ENCODE measurements at places on chromosomes 7 and 10.

DNA sequence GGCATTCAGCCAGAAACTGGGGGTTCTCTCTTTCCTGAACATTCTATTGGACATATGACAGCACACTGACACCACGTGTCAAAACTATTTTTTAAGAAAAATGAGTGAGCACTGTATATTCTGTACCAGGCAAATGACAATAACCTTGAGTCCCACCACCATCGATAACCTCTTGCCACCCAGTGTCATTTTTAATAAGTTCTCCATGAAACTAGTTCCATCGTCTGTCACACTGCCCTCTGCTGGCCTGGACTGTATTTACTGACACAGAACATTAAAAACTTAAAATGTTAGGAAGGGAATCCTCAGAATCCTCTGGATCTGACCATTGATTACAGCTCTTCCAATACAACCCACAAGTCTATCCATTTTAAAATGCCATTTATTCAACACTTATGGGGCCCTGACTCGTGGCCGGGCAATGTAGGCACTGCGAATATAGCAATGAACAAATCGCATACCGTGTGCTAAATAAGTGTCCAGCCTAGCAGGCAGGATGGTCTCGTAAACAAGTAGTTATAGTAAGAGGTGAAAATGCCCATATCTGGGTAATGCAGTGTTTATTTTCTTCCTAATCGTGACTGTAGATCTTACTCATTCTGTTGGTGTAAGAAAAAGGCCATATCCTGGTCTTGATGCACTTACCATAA, 35.9 kb upstream of the CACNB2 start:
- peak; percentile 14 for DNase-seq

GRCh38 chr7:126362746-126363145, 890.0 kb downstream of the GRM8 start:
- no peak for DNase-seq

GRCh38 chr7:30888747-30889146, 22.9 kb upstream of the AQP1 start:
- DNase-seq: peak; percentile 75

GRCh38 chr7:140190588-140190987, 13.8 kb upstream of the KDM7A start:
- no peak for DNase-seq

GRCh38 chr7:121447911-121448300, 51.8 kb upstream of the FAM3C start:
- DNase-seq: no peak

- peak; percentile 50 for DNase-seq
Measured at GRCh38 chr10:77582710-77583115, 54.9 kb downstream of the KCNMA1 start.

DNA sequence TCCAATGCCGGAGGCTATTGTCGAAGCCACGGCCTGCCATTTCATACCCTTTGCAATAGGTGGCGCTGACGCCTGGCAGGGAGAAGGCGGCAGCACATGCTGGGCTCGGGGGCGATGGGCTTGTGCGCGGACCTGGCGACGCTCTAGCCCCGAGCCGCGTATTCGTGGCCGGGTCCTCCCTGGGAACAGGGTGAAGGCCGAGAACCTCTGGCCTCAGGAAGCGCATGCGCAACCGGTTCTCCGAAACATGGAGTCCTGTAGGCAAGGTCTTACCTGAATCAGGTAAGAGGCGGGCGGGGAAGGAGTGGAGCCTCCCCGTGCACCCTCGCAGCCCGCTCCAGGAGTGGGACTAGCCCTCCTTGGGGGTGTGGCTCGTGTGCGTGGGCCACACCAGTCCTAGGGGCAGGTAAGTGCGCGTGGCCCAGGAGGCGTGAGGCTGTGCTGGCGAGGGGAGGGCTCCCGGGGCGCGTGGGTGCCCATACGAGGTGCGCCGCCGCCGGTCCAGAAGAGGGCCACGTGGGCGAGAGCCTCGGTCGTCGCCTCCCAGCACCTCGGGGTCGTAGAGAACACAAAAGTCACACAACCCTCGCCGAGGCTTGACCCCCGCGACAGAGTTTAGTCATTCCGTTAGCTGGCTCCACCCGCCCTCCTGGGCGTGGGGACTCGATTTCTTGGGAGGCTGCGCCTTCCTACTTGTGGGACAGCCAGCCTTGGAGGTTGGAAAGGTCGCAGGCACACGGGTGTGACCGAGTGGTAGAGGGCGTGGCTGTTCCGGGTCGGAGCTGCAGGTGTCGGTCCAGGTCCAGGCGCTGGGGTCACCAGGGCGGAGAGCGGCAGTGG, 5.6 kb upstream of the MEST start:
- DNase-seq: no peak

- DNase-seq: peak; percentile 55
Measured at GRCh38 chr10:30454744-30455510, 20.9 kb downstream of the MAP3K8 start.

- DNase-seq: no peak
Measured at GRCh38 chr10:70070834-70071233, 18.2 kb downstream of the MACROH2A2 start.

DNA sequence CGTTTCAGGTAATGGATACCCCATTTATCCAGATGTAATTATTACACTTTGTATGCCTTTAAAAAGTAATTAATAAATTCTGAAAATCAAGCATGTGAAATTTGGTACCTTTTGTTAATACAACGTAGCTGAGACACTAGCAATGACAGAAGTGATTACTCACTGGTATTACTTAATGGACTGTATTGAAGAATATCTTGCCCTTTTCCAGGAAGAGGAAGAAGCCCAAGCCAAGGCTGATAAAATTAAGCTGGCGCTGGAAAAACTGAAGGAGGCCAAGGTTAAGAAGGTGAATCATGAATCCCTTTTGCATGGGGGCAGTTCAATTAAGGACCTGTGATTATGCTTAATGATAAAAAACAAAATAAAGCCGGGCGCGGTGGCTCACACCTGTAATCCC, 64.8 kb downstream of the APBB1IP start:
- DNase-seq: no peak

- DNase-seq: no peak
Measured at GRCh38 chr10:103153302-103154197, 39.5 kb downstream of the NT5C2 start.

- DNase-seq: peak; percentile 74
Measured at GRCh38 chr10:110500515-110500905, 2.8 kb downstream of the DUSP5 start.

DNA sequence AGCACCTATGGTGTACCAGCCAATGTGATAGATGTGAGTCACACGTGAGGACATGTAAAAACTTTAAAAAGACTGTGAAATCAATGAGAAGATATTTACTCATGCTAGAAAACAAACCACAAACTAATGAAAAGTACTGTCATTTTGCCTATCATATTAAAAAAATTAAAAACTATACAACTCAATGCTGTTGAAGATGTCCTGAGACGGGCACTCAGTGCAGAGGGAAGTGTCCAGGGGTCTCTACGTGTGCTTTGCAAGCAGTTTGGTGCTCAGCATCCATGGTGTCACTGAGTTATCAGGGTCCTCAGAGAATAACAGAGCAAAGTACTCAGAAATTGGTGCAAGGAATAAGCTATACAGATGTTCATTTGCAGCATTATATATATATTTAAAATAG, 162.3 kb downstream of the HECW1 start:
- no peak for DNase-seq

DNA sequence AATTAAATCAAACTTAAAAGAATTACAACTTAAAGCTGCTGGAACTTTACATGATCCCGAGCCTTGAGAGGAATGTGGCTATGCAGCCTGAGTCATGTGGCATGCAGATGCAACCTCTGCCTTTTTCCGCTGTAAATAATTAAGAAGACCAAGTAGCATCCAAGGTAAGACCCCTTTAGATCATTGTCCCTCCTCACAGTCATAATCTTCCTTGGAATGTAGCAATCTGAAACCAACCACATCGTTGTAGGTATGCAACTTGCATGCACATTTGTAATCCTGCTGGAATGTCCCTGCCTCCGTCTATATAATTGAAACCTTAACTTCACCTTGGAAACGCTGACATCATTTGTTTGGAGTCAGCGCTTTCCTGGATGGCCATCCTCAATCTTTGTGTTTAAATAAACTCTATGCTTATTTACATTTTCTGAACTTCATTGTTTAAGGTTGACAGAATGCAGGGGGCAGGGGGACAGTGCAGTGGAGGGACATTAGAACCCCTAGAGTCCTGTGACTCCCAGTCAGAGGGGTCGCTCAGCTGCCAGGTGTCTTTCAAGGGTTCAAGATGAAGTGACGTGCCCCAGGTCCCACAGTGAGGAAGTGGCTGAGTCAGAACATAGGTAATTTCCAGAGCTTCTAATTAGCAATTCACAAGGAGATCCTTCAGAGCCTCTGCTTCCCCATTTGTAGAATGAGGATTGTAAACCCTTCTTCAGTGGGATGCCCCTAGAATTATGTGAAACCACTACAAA, 110.7 kb downstream of the RALA start:
- peak; percentile 69 for DNase-seq

GRCh38 chr7:1855725-1856160, 185.7 kb downstream of the ELFN1 start:
- no peak for DNase-seq

DNA sequence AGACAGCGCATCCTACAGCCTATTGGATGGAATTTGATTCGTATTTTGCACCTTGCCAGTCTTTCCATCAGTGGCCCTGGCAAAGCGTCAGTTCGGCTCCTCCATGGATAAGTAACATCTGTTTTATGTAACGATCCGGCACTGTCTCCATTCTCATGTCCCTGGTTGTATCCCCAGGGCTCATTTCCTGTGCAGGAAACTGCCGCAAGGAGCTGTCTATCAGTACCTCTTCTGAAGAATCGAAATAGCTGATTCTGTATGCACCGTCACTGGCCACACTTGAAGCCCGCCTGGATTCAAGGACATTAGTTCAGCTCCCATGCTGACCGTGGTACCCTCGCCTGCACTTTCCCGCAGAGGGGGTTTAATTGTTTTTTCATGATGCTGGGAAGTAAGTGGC, 53.1 kb upstream of the NPS start:
- no peak for DNase-seq

DNA sequence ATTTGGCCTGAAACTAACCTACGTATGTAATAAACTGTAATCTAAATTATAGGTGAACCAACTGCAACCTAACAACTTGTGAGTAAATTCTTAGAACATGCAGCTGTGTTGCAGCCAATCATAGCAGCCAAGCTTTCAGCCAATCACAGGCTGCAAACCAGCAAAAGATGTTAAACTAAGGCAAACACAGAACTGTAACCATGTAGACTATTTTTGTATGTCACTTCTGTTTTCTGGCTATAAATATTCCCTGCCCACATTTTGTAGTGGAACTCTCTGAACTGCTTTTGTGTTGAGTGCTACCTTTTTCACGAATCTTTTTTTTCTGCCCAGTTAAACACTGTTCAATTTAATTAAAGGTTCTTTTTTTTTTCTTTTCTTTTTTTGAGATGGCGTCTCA, 28.2 kb upstream of the ZPBP start:
- no peak for DNase-seq

DNA sequence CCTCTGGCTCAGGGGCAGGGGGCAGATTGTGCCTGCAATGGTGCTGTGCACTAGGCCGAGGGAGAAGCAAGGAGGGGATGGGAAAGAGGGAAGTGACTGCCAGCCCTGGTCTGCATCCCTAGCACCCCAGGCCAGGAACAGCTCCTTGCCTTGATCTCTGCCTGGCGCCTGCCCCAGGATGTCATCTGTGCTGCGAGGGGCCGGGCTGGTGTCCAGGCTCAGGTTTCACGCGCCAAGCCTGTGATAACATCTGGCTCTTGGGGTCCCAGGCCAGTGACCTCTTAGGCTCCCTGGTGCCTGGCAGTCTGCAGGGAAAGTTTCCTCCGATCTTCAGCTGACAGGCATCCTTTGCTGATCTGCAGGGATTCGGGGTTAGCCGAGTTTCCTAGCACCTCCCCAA, 193.5 kb upstream of the GPR26 start:
- no peak for DNase-seq

- no peak for DNase-seq
Measured at GRCh38 chr10:62765726-62766125, 38.8 kb upstream of the ADO start.

GRCh38 chr10:30169342-30169741, 110.0 kb upstream of the JCAD start:
- DNase-seq: no peak

DNA sequence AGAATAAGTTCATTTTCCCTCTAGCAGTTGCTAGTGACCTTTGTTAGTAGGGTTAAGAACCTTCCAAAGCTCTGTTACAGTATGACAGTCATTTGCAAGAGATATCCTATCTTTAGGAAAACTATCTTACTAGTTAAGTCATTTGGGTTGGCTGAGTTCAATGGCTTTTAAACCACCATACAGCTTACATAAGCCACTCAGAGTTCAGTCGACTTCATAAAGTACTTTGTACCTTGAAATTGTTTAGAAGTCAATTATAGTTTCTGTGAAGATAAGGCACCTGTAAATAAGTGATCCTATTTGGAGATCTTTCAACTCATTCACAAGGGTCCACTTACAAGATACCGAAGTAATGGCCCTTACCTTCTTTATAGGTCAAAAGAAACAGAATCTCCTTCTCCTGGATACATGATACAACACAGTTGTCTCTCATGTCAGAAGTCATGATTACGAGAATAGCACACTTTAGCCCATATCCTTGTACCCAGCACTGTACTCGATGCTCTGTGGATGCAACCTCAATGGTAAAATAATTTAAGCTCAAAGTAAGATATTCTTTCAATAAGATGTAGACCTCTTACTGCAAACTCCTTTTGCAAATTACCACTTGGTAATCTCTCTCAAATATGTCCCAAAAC, 11.9 kb upstream of the ABCC2 start:
- no peak for DNase-seq

DNA sequence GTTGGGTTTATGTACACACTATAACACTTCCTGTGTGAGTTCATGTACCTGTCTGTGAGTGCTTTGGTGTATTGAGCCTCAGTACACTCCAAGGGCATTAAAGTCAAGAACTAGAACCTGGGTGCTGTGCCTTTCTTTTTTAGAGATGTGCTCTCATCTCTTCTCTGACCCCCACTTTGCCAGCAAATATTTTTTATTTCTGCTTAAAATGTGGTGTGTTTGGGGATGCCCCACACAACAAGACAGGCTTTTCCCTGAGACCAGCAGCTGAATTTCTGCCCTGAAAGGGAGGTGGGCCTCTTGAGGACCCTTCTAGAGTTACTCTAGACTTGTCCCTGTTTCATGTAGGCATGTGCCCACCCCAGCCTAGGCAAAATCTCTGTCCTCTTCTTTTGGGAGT, 14.3 kb downstream of the KCTD7 start:
- DNase-seq: no peak

DNA sequence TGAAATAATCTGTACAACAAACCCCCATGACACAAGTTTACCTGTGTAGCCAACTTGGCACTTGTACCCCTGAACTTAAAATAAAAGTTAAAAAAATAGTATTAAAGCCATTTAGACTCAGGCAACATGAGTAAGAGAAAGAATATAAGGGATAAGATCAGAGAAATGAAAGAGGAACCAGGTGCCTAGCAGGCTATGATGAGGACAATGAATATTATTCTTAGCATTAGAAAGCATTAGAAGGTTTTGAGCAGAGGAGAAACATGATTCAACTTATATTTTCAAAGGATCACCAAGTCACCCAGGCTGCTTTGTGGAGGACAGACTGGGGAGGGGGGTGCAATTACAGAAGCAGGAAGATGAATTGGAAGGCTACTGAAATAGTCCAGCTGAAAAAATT, 48.1 kb upstream of the TES start:
- no peak for DNase-seq
